ENCODE measurements at places on chromosomes 1 and 21. TPM values are rescaled to one million over a fixed set of nuclear protein-coding genes. Genes with fewer than 3 reads are reported as not detected.

MPL gene
- 0.86 TPM for total RNA-seq

RGS16 gene
- total RNA-seq = 2.4 TPM

GNAT2 gene
- not detected for total RNA-seq

SYT14 gene
- 1.8 TPM for total RNA-seq

EFNA3 gene
- 0.43 TPM for total RNA-seq

KIF2C gene
- total RNA-seq = 1.3 TPM

FAM151A gene
- not detected for total RNA-seq

C1orf21 gene
- total RNA-seq = 14.5 TPM

C1orf53 gene
- 3.3 TPM for total RNA-seq

ACTL8 gene
- total RNA-seq = not detected

NPPA gene
- total RNA-seq = not detected

SLFNL1 gene
- 0.44 TPM for total RNA-seq

DEPDC1 gene
- 1.1 TPM for total RNA-seq

MAP3K7CL gene
- total RNA-seq = 26.6 TPM

LHX4 gene
- 0.14 TPM for total RNA-seq

GPR25 gene
- not detected for total RNA-seq

ATP1A1 gene
- total RNA-seq = 173 TPM

C1orf116 gene
- total RNA-seq = not detected

PRAMEF7 gene
- not detected for total RNA-seq

CFHR2 gene
- not detected for total RNA-seq

MROH7 gene
- not detected for total RNA-seq

FCRL3 gene
- not detected for total RNA-seq

MACO1 gene
- total RNA-seq = 21.9 TPM

OLFM3 gene
- total RNA-seq = not detected

TUFT1 gene
- 21.7 TPM for total RNA-seq

TNFRSF1B gene
- 14.2 TPM for total RNA-seq

RNPEP gene
- 60.0 TPM for total RNA-seq

FCGR3B gene
- not detected for total RNA-seq

FOXO6 gene
- total RNA-seq = not detected

NME7 gene
- 28.4 TPM for total RNA-seq

MAGI3 gene
- 11.9 TPM for total RNA-seq

ENAH gene
- 122 TPM for total RNA-seq

ARF1 gene
- total RNA-seq = 567 TPM

ZC3H11A gene
- 106 TPM for total RNA-seq

KCND3 gene
- total RNA-seq = 0.22 TPM

CASZ1 gene
- total RNA-seq = 0.14 TPM

EPS8L3 gene
- total RNA-seq = not detected

CD46 gene
- total RNA-seq = 135 TPM

CASQ1 gene
- total RNA-seq = not detected

TAL1 gene
- total RNA-seq = under 0.01 TPM

CD1D gene
- total RNA-seq = 0.66 TPM

HRNR gene
- total RNA-seq = not detected

GJA4 gene
- total RNA-seq = not detected

CRYAA gene
- not detected for total RNA-seq

CCDC17 gene
- total RNA-seq = 1.1 TPM

OR2L13 gene
- total RNA-seq = not detected

PAPPA2 gene
- total RNA-seq = 1.6 TPM

ETS2 gene
- total RNA-seq = 66.1 TPM

OR2M5 gene
- not detected for total RNA-seq

ATP6V1G3 gene
- total RNA-seq = not detected

FCMR gene
- total RNA-seq = 4.3 TPM

OR6K3 gene
- not detected for total RNA-seq

TPTE gene
- 1.1 TPM for total RNA-seq

SAMSN1 gene
- total RNA-seq = not detected

UTS2 gene
- not detected for total RNA-seq

ST6GALNAC3 gene
- not detected for total RNA-seq

E2F2 gene
- total RNA-seq = 2.7 TPM

Measured in placental pericyte (primary cell).